ENCODE measurements at places on chromosomes 16 and 17.
A peak's percentile ranks its signal among the peaks of the same experiment; 100 is the strongest.

DNA sequence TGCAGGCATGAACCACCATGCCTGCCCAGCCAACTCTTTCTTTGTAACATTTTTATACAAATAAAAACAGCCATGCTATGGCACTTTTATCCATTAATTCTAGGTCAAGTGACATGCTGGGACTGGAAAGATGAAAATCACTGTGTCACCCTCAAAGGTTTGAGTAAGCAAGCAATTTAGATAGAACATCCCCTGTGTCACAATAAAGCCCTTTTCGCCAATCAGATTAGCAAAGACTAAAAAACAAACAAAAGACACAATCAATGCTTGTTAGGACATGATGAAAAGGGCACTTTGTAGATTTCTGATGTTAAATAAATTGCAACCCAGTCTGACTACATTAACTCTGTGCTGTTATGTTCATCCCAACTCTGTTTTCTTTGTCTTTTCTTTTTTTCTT, 26.4 kb downstream of the CHP2 start:
- no peak for DNase-seq

DNA sequence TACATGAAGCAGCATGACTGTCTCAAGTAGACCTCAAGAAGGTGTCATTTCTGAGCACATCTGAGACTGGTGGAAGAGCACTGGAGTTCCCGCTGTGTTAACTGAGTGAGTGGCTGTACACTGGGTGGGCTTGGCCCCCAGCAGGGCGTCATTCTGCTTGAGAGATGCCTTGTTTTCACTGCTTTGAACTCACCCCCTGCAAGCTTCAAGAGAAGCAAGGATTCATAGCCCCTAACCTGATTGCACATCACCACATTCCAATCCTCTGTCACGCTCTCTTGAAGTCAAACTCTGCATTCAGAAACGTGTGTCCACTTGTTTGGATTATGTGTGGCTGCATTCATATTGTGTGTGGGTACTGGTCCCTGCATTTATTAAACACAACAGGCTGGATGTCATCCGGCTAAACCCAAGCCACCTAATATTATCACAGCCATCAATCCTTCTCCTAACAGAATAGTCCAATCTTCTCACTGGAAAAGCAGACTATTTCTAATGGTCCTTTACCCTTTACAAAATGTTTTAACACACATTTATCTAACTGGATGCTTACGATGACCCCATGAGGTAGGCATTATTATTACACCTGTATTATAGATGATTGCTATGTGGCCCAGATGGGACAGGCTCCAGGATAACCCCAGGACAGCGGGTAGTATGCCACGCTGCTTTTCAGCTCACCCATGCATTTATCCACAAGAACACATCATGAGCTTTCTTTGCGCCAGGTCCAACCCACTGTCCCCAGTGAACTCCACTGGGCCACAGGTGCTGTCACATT, 76.3 kb downstream of the USP31 start:
- DNase-seq = no peak

DNA sequence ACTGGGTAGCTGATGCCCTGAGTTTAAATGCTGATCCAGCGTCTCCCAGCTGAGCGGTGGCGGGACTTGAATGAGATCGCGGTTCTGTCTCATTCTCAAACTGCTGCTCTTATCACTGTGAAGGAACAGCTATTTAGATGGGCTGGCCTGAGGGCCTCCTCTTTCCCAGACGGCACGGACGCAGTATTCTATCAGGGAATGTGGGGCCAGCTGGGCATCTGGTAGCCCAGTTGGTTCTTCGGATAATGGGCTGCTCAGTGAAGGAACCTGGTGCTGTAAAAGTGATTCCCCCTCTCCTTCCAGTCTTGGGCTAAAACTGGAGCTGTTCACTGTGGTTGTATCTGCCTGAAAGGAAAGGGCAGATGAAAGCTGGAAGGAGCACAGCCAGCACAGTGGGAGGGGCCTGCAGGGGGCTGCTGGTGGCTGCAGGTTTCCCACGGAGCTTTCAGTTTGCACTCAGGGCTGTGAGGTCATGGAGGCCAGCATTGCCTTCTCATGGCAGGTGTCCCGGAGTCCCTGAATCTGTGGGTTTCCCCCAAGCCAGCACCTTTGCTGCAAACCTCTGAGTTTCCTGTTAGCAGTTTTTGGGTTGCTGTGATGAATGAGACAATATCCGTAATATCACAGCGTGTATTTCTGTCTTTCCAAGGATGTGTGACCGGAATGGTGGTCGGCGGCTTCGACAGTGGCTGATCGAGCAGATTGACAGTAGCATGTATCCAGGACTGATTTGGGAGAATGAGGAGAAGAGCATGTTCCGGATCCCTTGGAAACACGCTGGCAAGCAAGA, 3.6 kb downstream of the IRF8 start:
- peak; percentile 52 for DNase-seq

DNA sequence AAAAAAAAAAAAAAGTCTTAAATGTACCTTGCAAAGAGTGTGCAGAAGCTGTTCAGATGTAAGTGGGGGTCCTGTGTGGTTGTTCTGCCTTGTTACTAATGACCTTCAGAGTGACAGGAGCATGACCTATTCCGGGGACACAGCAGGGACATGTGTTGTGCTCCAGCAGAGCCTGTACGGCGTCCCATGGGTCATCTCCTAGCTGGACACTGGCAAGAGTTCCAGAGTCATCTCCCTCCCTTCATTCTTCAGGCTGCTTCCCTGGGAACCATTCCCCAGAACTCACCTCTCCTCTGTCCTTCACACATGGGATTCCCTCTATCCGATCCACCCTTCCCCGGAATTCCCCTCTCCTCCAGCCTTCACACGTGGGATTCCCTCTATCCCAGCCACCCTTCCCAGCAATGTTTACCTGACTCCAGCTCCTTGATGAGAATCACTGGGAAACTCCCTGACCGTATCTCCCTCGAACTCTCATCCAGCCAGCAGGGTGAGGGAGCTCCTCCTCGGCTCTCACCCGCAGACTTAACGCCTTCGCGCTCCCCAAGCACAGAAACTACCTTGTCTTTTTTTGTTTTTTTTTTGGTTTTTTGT, 85.8 kb downstream of the MRM3 start:
- DNase-seq = no peak

DNA sequence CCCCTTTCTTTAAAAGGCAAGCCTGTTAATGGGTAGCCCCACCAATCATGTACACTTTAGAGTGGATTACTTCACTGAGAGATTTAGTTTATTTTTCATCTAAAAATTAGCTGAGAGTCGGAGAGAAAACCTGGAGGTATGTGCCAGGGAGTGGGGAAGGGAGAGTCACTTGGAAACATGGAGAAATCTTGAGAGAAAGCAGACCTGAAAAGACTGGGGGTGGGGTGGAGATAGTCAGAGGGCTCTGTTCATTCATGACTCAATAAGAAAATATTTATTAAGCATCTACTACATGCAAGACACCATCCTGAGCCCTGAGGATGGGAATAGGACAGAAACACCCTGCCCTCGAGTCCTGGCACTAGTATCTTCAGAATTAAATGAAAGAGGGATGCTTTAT, 27.4 kb upstream of the RCVRN start:
- DNase-seq = no peak

GRCh38 chr17:6157716-6158115, 87.5 kb downstream of the WSCD1 start:
- no peak for DNase-seq

- no peak for DNase-seq
Measured at GRCh38 chr17:50471009-50471905, 2.6 kb upstream of the CHAD start.

- no peak for DNase-seq
Measured at GRCh38 chr16:57809276-57810196, 7.2 kb upstream of the KIFC3 start.

Data from CD4-positive, alpha-beta T cell treated with Interleukin-4 for 4 hours (primary cell).